Natural killer cell (primary cell): ENCODE measurements at places on chromosomes 12 and 14.

GRCh38 chr12:28710882-28711281, 438.2 kb upstream of the FAR2 start:
- H3K27me3 ChIP-seq, result no peaks in the 10 kb centered on the region
- no peaks in the 10 kb centered on the region for H3K4me1 ChIP-seq
- no peak overlapping the region for H3K27ac ChIP-seq
- no peak overlapping the region for H3K4me3 ChIP-seq

DNA sequence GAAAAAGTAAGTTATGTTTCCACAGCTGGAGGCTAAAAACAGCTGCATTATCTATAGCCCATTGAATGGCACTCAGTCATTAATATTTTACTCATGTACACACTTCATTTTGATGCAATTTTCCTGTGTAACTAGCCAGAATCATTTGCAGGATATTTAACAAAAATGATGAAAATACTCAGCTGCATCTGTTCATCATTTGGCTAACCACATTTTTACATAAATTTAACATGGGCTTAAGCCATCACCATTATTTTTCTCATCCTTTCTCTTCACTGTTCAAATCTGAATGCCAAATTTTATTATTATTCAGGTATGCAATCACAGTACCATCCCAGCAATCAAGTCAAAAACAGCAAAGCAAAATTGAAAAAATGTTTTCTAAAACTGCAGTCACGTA, 41.8 kb downstream of the ATXN7L3B start:
- H3K4me1 ChIP-seq, result no peaks in the 10 kb centered on the region
- no peak overlapping the region for H3K4me3 ChIP-seq
- H3K27me3 ChIP-seq, result no peaks in the 10 kb centered on the region
- no peak overlapping the region for H3K27ac ChIP-seq

DNA sequence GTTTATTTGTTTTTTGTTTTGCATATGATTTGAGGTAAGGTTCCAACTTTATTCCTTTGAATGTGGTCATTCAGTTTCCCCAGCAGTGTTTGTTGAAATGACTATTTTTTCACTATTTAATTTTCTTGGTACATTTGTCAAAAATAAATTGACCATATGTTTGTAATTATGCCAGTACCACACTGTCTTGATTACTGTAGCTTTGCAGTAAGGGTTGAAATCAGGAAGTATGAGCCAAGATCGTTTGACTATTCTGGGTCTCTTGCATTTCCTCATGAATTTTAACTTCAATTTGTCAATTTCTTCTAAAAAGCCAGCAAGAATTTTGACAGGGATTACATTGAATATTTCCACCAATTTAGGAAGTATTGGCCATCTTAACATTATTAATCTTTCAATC, 199.3 kb upstream of the PPFIA2 start:
- H3K36me3 ChIP-seq, result no peaks in the 10 kb centered on the region
- no peaks in the 10 kb centered on the region for H3K27me3 ChIP-seq
- no peak overlapping the region for H3K27ac ChIP-seq
- no peak overlapping the region for H3K4me3 ChIP-seq

- DNase-seq, result no peak
- H3K4me3 ChIP-seq, result no peak overlapping the region
- no peaks in the 10 kb centered on the region for H3K4me1 ChIP-seq
These were observed 104.5 kb downstream of the ESRRB start for GRCh38 chr14:76480426-76480825.

- H3K4me1 ChIP-seq, result no peaks in the 10 kb centered on the region
- H3K27ac ChIP-seq, result no peak overlapping the region
- no peaks in the 10 kb centered on the region for H3K36me3 ChIP-seq
- no peak overlapping the region for H3K4me3 ChIP-seq
- no peaks in the 10 kb centered on the region for H3K27me3 ChIP-seq
- no peak for DNase-seq
These were observed 99.8 kb downstream of the PPP2R5E start for GRCh38 chr14:63443361-63443760.

DNA sequence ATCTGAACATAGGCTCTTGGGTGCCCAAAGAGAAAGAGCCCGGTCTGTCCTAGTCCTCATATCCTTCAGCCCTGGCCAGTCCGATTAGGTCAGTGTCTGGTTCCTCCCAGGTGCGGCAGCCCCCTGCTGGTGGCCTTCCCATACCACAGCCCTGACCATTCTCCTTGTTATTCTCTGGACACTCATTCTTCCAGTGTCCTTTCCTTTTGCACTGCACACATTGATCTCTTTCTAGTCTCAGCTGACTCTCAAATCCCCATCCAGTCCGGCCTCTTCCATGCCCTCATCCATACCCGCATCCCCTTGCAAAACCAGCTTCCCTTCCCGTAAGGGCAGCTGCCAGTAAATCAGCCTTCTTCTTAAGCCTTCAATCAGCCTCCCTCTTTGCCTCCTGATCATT, 1316.3 kb downstream of the TMEM121 start:
- no peaks in the 10 kb centered on the region for H3K27me3 ChIP-seq
- H3K36me3 ChIP-seq, result no peaks in the 10 kb centered on the region
- no peak overlapping the region for H3K27ac ChIP-seq
- H3K4me3 ChIP-seq, result no peak overlapping the region
- no peak for DNase-seq
- peaks cover 20% of the 10 kb centered on the region for H3K4me1 ChIP-seq

DNA sequence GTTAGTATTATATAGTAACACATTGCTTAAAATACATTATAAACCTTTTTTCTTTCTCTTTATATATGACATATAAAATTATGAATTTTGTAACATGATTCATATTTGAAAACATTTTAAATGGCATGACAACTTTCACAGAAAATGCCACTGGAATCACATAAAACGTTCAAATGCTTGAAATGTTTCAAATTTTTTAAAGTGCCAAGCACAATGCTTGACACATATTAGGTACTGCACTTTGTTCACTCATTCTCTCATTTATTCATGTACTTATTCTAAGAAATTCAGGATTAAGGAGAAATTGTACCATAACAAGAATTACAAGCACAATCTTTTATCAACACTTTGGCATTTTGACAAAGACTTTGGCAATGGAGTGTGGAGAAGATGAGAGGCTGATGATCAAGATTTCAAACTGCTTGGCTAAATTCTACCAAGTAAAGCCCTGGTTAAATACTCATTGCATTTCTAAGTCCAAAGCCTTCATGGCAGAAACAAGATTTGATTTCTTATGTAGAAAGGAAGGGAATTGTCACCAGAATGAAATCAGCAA, 232.2 kb downstream of the C12orf50 start:
- no peaks in the 10 kb centered on the region for H3K36me3 ChIP-seq
- H3K27ac ChIP-seq, result no peak overlapping the region
- no peak overlapping the region for H3K4me3 ChIP-seq

DNA sequence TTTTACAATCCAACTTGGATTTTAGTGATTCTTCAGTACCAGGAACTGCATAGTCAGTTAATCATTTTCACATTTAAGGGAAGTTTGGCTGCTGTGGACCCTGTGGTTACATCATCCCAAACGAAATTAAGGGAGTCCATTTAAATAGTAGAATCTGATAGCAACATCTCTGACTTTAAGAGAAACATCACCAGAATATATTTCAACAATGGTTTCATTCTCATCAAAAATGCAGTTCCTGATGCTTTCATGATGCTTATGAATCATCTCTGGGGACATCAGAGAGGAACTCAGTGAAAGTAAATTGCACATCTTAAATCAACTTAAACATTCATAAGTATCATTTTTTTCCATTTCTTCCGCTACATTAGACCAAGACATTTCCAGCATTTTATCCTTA, 1170.7 kb downstream of the FSCB start:
- H3K27ac ChIP-seq, result no peak overlapping the region
- H3K4me1 ChIP-seq, result no peaks in the 10 kb centered on the region
- no peaks in the 10 kb centered on the region for H3K27me3 ChIP-seq

GRCh38 chr12:50185301-50185895, 18.2 kb upstream of the CERS5 start:
- H3K27me3 ChIP-seq, result no peaks in the 10 kb centered on the region
- H3K36me3 ChIP-seq, result peaks cover 12% of the 10 kb centered on the region
- no peak overlapping the region for H3K4me3 ChIP-seq
- DNase-seq, result no peak
- no peaks in the 10 kb centered on the region for H3K4me1 ChIP-seq

DNA sequence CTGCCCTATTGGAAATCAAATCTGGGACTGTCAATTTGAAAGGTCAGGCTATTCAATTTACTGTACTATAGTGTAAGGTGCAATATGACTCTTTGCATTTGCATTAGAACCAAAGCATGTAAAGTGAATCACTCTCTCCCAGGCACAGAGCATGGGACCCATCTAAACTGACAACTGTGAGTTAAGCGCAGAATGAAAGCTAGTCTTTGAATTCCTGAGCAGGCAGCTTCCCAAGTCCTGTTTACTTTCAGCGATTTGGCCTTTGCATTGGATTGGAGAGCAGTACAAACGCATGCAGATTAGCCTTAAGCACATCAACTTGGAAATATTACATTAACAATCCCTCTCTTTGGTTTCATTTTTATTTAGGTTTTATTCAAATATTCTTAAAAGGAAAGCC, 74.6 kb downstream of the RERG start:
- no peaks in the 10 kb centered on the region for H3K36me3 ChIP-seq
- H3K27ac ChIP-seq, result no peak overlapping the region
- no peak overlapping the region for H3K4me3 ChIP-seq

GRCh38 chr12:41762691-41763090, 382.0 kb downstream of the GXYLT1 start:
- H3K4me3 ChIP-seq, result no peak overlapping the region
- no peaks in the 10 kb centered on the region for H3K4me1 ChIP-seq
- no peak overlapping the region for H3K27ac ChIP-seq
- no peak for DNase-seq
- H3K27me3 ChIP-seq, result no peaks in the 10 kb centered on the region

- DNase-seq, result no peak
- no peaks in the 10 kb centered on the region for H3K4me1 ChIP-seq
- no peak overlapping the region for H3K27ac ChIP-seq
- H3K27me3 ChIP-seq, result no peaks in the 10 kb centered on the region
- H3K4me3 ChIP-seq, result no peak overlapping the region
- no peaks in the 10 kb centered on the region for H3K36me3 ChIP-seq
These were observed 21.1 kb downstream of the NUMB start for GRCh38 chr14:73437206-73437605.

DNA sequence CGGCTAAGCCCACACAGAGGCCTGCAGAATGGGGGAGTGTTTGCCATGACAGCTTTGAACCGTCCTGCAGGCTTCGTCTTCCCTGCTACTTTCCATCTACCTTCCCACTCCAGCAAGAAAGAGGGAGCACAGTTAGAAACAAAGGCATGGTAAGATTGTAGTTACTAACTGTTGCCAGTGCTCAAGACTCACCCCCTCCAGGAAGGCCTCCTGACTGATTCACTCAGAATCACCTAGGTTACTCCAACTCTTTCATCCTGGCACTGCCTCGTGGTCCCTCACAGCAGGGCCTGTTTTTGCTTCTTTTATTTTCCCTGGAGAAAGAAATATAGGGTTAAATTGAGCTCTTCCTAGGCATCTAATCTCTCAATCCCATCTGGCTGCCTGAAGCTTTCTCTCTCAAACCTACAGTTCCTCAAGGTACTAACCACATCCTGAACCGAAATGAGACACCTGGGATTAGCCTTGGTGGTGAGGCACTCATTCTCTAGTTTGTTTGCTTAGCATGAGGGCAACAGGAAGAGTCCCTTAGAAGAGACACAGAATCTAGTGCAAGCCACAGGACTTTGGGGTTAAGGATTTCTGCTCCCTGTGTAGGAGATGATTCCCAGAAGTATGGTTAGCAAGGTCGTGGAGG, 7.8 kb downstream of the GALNT6 start:
- no peak overlapping the region for H3K27ac ChIP-seq
- H3K4me3 ChIP-seq, result no peak overlapping the region

DNA sequence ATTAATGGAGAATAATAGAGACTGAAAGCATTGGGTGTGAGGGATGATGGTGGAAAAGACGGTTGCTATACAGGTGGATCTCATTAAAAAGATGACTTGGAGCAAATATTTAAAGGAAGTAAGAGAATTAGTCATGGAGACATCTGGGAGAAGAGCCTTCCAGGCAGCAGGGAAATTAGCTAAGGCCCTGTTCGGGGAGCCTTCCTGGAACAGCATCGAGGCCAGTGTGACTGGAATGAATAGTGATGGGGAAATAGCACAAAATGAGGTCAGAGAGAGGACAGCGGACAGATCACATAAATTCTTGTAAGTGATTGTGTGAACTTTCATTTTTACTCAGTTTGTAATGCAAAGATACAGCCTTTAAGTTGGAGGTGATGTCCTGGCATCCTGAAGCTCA, 842.3 kb downstream of the SLC6A15 start:
- H3K4me1 ChIP-seq, result no peaks in the 10 kb centered on the region
- no peak overlapping the region for H3K4me3 ChIP-seq
- no peak overlapping the region for H3K27ac ChIP-seq
- no peaks in the 10 kb centered on the region for H3K36me3 ChIP-seq

GRCh38 chr12:14880890-14881453, 4.7 kb downstream of the MGP start:
- DNase-seq, result no peak
- no peak overlapping the region for H3K27ac ChIP-seq
- H3K36me3 ChIP-seq, result no peaks in the 10 kb centered on the region

- peaks cover 14% of the 10 kb centered on the region for H3K4me1 ChIP-seq
- DNase-seq, result no peak
- H3K27ac ChIP-seq, result peak overlapping the region; percentile 4
These were observed 85.2 kb downstream of the ESR2 start for GRCh38 chr14:64208981-64209380.

DNA sequence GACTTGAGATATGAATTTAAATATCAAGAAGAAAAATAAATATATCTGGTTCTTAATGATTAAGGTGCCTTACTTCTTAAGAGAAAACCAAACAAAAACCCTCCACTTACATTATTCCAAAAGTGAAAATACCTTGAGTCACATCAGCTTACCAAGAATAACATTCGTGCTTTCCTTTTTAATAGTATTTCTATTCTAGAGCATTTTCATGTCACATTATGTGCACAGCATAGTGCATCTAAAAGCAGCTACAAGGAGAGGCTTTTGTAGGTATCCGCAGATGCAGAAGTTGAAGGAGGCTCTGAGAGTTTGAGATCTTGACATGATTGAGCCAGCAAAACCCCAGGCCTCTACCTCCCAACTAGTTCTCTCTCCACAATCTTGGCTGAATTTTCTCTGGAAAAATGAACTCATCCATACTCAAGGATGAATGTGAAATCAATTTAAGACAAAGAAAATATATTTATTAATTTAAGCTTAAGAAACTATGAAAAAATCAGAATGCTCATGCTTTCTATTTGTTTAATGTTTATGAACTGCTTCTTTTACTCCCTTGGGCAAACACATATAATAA, 275.0 kb downstream of the AKAP6 start:
- H3K27ac ChIP-seq, result no peak overlapping the region
- no peaks in the 10 kb centered on the region for H3K36me3 ChIP-seq
- H3K4me3 ChIP-seq, result no peak overlapping the region
- no peaks in the 10 kb centered on the region for H3K27me3 ChIP-seq
- no peaks in the 10 kb centered on the region for H3K4me1 ChIP-seq
- no peak for DNase-seq

GRCh38 chr12:103571286-103571685, 15.8 kb upstream of the STAB2 start:
- no peak overlapping the region for H3K27ac ChIP-seq
- no peak overlapping the region for H3K4me3 ChIP-seq
- peaks cover 8% of the 10 kb centered on the region for H3K27me3 ChIP-seq

- no peaks in the 10 kb centered on the region for H3K36me3 ChIP-seq
- DNase-seq, result no peak
These were observed 32.9 kb downstream of the LGR5 start for GRCh38 chr12:71472441-71472911.
